Central memory CD8-positive, alpha-beta T cell (primary cell): ENCODE measurements at places on chromosomes 4 and X.

DNA sequence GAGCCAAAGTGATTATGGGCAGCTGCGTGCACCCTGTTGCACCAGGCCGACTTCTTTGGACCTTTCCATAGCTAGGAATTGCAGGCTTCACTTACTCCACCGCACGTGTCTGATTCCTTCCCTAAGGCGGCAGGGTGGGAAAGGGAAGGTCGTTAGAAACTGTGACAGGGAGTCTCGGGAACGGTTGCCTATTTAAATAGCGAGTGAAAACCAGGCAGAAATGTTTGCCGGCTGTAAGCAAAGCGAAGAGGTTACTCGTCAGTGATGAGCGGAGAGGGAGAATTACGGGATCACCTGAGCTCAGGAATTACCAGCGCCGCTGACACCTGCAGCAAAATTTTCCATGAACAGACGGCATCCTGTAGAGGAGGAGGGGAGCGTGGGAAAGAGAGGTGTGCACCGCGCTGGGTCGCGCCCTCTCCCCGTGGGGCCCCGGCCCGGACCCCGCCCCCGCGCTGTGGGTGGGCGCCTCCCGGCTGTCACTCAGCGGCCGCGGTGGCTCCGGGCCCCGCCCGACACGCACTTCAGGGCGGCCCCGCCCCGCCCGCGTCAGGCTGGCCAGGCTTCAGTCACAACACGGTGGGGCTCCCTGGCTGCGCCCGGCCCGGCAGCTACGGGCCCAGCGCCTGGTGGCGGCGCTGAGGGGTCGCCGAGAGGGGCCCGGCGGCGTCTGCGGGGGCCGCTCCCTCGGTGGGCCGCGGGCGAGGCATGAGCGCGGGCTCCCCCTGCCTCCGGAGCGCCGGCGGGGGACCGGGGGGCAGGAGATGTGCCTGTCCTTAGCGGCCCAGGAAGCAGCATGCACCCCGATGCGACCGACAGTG is at the start of gene SNX25:
SNX25 (plus strand) TSS at position 568 of the 821 bp plus-strand sequence; CDS start at position 797, 229 bp downstream.
- peak; percentile 65 for DNase-seq

DNA sequence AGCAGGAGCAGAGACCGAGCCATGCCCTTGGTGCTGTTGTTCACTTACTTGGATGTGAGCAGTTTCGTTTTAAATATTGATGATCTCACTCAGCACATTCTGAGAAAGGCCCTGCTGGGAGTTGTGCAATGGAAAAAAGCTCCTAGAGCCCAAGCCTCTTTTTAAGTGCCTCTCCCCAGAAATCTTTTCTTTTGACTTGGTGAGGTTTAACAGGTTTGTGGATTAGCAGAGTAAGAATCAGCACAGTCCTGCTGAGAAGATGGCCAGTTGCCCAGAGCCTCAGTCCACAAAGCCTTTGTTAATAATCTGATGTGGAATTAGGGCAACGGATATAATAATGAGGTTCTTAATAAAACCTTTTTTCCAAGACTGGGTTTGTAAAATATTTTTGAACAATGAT is 157.5 kb upstream of the ATP6AP2 start:
- DNase-seq = no peak

GRCh38 chrX:79107891-79108718 is 36.4 kb upstream of the GPR174 start:
- DNase-seq = no peak

DNA sequence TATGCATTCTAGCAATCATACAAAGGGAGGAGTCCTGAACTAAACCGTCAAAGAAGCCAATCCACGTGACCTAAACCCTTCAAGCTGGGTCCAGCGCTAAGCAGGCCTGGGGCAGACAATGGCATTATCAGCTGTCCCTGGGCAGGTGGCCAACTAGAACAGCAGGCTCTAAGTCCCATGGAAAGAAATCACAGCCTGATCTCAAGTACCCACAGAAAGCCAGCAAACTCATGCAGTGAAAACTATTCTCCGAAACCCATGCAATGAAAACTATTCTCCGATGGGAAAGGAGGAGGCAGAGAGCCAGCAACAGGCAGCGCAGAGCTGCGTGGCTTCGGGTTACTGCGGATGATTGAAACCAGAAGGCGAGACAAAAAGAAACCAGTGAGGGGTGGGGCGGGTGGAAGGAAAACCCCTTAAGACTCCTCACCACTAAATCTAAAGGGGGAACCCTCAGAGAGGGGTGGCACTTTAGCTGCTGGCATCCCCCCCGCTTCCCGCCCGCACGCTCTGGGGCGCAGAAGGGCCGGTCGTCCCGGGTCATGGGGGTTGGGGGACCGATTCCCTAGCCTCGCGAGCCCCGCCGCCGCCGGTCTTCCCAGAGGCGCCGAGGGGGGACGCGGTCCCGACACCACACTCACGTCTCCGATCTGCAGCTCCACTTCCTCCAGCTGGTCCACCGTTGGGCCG is 567 bp downstream of the C4orf46 start:
- DNase-seq = peak; percentile 49

GRCh38 chr4:142817442-142817841 is 28.7 kb downstream of the INPP4B start:
- DNase-seq = no peak
